ENCODE measurements at places on chromosomes 2 and 18. TPM values are rescaled to one million over a fixed set of nuclear protein-coding genes. Genes with fewer than 3 reads are reported as not detected.

Gene ALLC
- total RNA-seq: not detected

Gene MAL
- 0.71 TPM for total RNA-seq

Gene GFPT1
- 33.3 TPM for total RNA-seq

DNA sequence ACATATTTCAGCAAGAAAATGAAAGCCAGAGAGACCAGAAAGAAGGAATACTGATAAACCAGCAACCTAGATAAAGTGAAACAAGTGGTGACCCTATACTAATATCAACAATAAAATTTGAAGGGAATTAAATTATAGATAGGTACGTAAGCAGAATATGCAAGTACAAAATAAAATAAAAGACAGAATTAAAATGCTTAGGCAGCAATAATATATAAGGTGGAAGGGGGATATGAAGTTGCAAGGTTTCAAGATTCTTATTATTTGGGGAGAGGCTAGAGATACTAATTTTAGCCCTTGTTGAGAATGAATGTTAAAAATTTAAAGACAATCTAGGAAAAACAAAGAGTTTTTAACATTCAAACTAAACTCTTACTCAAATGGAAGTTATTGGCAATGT is 39.6 kb downstream of the HDLBP start:
- H3K4me3 ChIP-seq: no peak overlapping the region
- H3K27me3 ChIP-seq: no peaks in the 10 kb centered on the region
- H3K36me3 ChIP-seq: no peaks in the 10 kb centered on the region
- H3K4me1 ChIP-seq: peaks cover 22% of the 10 kb centered on the region

GRCh38 chr18:59996370-59996966 is 96.7 kb downstream of the PMAIP1 start:
- DNase-seq: no peak
- H3K27ac ChIP-seq: no peak overlapping the region
- H3K27me3 ChIP-seq: no peaks in the 10 kb centered on the region
- no peaks in the 10 kb centered on the region for H3K4me1 ChIP-seq

DNA sequence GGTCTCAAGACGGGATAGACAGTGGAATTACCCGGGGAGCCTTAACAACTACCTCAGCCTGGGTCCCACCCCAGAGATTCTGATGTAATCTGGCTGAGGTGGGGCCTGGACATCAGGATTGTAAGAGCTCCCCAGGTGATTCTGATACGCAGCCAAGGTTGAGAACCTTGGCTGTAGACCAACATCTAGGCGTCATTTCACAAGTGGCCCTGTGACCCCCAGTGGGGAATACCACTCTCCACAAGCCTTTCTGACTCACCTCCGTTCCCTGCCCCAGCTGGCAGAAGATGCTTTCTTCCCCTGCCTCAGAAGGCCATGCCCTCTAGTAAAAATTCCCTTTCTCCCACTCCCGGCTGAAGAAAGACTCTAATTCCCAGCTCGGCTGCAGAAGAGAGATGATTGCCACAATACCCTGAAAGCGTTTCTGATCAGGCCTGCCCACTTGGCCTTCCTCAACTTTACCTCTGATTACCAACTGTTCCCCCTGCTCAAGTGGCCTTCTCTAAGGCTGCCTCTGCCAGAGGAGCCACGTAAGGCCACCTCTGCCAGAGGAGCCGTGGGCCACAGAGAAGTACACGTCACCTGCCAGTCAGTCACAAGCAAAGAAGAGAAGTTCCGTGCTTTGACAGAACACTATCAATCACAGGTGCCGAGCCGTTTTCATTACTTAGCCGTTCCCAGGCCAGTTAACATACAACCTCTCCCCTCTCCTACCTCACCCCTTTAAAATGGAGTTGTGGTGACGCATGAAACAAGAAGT is 116.8 kb upstream of the PKDCC start:
- no peak overlapping the region for H3K27ac ChIP-seq
- peaks cover 56% of the 10 kb centered on the region for H3K4me1 ChIP-seq
- DNase-seq: peak; percentile 43
- H3K36me3 ChIP-seq: no peaks in the 10 kb centered on the region

DNA sequence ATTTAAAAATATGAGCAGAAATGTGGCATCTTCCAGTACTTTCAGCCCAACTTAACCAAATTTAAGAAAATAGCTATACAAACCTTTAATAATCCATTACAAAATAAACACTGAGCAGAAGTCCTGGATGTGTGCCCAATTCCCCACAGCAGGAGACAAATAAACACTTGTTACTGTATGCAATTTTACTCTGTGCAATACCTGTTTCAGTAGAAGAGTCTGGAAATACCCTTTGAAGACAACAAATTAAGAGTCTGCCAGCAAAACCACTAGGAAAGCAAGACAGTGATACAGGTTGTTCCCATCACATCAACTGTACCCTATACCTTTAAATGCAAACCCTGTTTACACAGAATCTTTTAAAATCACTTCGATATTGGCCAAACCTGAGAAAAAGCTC is 41.4 kb upstream of the RNU4ATAC start:
- H3K4me3 ChIP-seq: no peak overlapping the region
- no peaks in the 10 kb centered on the region for H3K36me3 ChIP-seq
- no peaks in the 10 kb centered on the region for H3K27me3 ChIP-seq

DNA sequence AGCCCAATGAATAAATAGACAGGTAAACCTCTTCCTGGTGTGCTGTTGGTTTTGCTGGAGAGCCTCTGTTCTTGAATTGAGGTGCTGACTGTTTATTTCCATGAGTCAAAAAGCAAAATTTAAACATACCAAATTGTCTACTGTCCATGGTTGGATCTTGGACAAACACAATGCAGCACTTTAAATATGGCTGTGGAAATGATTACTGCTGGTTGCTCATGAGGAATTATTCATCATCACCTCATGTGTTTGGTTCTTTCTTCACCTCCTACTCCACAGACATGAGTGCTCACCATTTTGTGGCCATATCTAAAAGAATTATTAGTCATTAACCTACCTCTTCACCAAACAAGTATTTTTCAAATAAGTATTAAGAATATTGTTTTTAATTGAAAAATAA is 85.3 kb upstream of the GALNT5 start:
- no peak for DNase-seq
- H3K4me3 ChIP-seq: no peak overlapping the region
- H3K27me3 ChIP-seq: no peaks in the 10 kb centered on the region
- no peaks in the 10 kb centered on the region for H3K4me1 ChIP-seq
- H3K27ac ChIP-seq: no peak overlapping the region

GRCh38 chr2:169143998-169144397 is 74.6 kb downstream of the DHRS9 start:
- no peaks in the 10 kb centered on the region for H3K36me3 ChIP-seq
- H3K27me3 ChIP-seq: no peaks in the 10 kb centered on the region
- DNase-seq: no peak
- no peak overlapping the region for H3K4me3 ChIP-seq
- H3K4me1 ChIP-seq: no peaks in the 10 kb centered on the region
- no peak overlapping the region for H3K27ac ChIP-seq

GRCh38 chr2:210132239-210132638 is 39.0 kb downstream of the KANSL1L start:
- no peaks in the 10 kb centered on the region for H3K36me3 ChIP-seq
- no peaks in the 10 kb centered on the region for H3K4me1 ChIP-seq
- no peak overlapping the region for H3K4me3 ChIP-seq
- DNase-seq: no peak
- H3K27me3 ChIP-seq: no peaks in the 10 kb centered on the region

GRCh38 chr2:192288295-192288694 is 93.6 kb upstream of the TMEFF2 start:
- no peak for DNase-seq
- H3K4me3 ChIP-seq: no peak overlapping the region
- H3K27ac ChIP-seq: no peak overlapping the region
- H3K4me1 ChIP-seq: no peaks in the 10 kb centered on the region
- H3K36me3 ChIP-seq: no peaks in the 10 kb centered on the region
- no peaks in the 10 kb centered on the region for H3K27me3 ChIP-seq

- no peak overlapping the region for H3K4me3 ChIP-seq
- H3K27ac ChIP-seq: peak overlapping the region; percentile 78
- no peak for DNase-seq
- H3K4me1 ChIP-seq: peaks cover 16% of the 10 kb centered on the region
- no peaks in the 10 kb centered on the region for H3K27me3 ChIP-seq
- H3K36me3 ChIP-seq: no peaks in the 10 kb centered on the region
Measured at GRCh38 chr2:128799284-128799552, 480.6 kb upstream of the HS6ST1 start.

GRCh38 chr2:15760232-15760910 is 168.7 kb downstream of the DDX1 start:
- H3K4me3 ChIP-seq: no peak overlapping the region
- H3K4me1 ChIP-seq: no peaks in the 10 kb centered on the region
- no peak overlapping the region for H3K27ac ChIP-seq

DNA sequence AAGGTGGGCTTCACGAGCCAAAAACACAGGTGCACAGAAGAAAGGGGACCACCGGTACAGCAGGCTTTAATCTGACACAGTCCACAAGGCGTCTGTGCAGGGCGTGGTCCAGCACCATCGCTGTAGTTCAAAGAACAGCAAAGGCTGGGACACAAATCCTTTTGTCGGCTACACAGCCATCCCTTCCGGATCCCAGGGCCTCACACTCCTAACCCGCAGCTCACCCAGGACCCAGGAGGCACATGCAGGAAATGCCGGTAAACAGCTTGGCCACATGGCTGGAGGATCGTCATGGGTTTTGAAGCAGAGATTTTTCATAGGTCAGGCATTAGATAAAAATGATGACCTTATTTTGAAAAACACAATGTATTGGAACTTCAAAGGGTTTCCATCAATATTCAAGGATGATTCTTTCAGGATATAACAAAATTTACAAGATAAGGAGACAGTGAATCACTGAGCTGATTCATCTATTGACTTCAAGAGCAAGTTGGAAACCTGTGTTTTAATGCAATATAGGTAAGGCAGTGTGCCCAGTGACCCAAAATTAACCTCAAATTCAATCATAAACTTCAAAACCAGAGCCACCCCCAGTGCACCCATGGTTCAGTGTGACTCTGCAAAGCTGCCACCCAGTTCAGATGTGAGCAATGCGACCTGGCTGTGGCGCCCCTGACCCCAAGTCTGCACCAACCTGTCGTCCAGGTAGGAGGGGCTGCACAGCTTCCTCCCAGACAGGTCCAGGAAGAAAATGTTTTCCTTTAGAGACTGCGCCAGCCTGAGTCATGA is 74.4 kb downstream of the TMEM18 start:
- no peaks in the 10 kb centered on the region for H3K27me3 ChIP-seq
- DNase-seq: no peak
- H3K4me3 ChIP-seq: no peak overlapping the region

- H3K27me3 ChIP-seq: no peaks in the 10 kb centered on the region
- H3K4me1 ChIP-seq: peaks cover 9% of the 10 kb centered on the region
- H3K27ac ChIP-seq: no peak overlapping the region
- H3K36me3 ChIP-seq: no peaks in the 10 kb centered on the region
- no peak overlapping the region for H3K4me3 ChIP-seq
Measured at GRCh38 chr2:71927757-71928715, 219.6 kb downstream of the CYP26B1 start.

GRCh38 chr2:28004086-28004485 is 113.6 kb downstream of the BABAM2 start:
- no peaks in the 10 kb centered on the region for H3K27me3 ChIP-seq
- no peak overlapping the region for H3K4me3 ChIP-seq
- no peaks in the 10 kb centered on the region for H3K36me3 ChIP-seq
- H3K27ac ChIP-seq: no peak overlapping the region
- DNase-seq: no peak

DNA sequence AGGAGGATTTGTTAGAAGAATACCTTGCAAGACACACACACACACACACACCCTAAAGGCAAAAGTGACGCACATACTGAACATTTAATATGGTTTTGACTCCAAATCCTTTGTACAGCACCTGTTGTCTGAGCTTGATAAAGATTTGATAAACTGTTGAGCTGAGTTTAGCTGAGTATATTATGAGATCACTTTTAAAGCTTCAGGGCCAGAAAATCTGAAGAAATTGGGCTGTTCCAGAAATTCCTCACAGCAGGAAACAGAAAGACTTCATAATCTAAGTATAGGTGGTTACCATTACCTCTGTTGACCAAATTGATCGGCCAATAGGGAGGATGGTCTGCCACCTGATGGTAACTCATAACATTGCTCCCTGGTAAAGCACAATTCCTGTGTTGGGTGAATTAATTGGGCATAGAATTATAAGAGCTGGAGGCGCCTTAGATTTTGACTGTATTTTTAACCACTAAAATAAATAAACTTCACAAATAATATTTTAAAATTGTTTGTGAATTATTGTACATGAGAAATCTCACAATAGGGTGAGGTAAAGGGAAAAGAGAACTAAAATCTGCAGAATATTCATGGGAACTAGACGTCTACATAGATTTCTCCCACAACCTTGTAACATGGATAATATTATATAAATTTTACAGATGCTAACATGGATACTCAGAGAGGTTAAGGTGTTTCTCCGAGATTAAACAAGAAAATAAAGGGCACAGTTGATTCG is 21.8 kb upstream of the RPIA start:
- no peaks in the 10 kb centered on the region for H3K36me3 ChIP-seq
- no peak for DNase-seq
- H3K4me3 ChIP-seq: no peak overlapping the region
- H3K27ac ChIP-seq: peak overlapping the region; percentile 56
- peaks cover 9% of the 10 kb centered on the region for H3K4me1 ChIP-seq

GRCh38 chr2:2158189-2158826 is 172.8 kb downstream of the MYT1L start:
- H3K27me3 ChIP-seq: no peaks in the 10 kb centered on the region
- H3K27ac ChIP-seq: no peak overlapping the region
- DNase-seq: no peak
- H3K36me3 ChIP-seq: no peaks in the 10 kb centered on the region
- no peaks in the 10 kb centered on the region for H3K4me1 ChIP-seq
